ENCODE measurements at places on chromosomes 3 and 15. TPM values are rescaled to one million over a fixed set of nuclear protein-coding genes. Genes with fewer than 3 reads are reported as not detected.

DNA sequence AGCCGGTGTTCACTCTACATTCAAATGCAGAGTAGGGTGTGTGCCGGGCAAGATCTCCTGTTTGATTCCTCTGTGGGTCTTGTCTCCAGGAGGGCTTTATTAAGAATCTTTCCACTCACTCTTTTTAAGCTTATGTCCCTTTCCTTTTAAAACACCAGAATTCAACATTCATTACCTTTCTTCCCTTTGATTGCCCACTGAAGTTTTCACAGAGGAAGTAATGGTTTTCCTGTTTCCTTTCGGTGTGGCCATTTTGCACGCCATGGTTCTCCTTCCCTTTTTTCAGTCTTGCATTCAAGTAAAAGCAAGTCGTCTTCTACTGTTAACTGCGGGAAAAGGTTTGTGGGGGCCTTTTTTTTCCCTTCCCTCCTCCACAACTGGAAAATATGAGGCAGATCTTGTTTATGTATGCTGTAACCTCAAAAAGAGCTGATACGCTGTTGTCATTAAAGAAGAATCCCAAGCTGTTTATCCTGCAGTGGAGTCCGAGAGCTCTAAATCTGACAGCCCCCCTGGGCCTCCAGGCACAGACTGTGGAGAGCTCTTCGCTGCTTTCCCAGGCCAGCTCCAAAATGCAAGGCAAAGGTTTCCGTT, 40.5 kb downstream of the FILIP1L start:
- DNase-seq, result no peak

DNA sequence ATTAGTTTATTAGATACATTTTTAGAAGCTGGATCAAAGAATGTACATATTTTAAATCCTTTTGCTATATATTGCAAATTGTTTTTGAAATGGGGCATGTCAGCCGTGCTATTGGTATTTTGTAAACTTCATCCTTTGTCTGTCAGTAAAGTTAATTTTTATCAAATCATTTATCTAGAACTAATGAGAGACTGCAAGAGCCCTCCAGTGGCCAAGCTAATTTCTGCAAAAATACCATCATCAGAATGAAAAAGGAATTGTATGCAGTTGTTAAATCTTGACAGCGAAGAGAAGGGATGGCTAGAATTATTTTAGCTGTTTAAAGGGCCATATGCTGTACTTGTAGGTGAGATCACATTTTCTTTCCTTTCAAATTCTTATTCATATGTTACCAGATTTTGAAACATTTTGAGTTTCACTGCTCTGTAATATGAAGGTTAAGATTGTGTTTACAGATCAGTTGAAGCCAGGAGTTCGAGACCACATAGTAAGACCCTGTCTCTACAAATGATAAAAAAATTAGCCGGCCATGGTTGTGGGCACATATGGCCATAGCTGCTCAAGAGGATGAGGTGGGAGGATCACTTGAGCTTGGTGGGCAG, 8.1 kb upstream of the CLDN11 start:
- no peak for DNase-seq

The A4GNT gene
- total RNA-seq, result not detected

DNA sequence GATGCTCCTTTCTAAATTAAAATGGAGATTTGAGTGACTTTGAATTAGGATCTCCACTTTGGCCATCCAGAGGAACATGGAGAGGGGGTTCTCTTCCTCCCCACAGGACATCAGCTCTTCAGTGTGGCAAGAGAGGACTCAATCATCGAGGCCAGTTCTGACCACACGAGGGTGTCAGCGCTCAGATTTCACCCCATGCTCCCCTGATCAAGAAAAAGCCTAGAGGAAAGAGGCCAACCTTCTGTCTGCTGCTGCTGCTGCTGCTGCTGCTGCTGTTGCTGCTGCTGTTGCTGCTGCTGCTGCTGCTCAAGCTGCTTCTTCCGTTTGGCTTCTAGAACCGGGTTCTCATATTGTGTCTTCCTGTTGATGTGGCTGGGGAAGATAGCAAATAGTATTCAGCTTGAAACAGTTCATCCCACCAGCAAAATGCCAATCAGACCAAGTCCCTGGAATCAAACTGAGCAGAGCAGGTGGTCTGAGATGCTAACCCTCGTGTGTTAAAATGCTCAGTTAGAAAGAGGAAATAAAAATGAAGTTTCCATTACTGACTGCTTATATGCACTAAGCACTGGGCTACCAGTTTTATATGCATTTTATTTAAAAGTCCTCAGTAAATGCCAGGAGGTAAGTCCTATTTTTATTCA, 599.0 kb downstream of the MAGI1 start:
- DNase-seq, result peak; percentile 59

The PARL gene
- 42.2 TPM for total RNA-seq

- no peak for DNase-seq
These were observed 12.7 kb downstream of the CNTN3 start for GRCh38 chr3:74601793-74602192.

The UBE2Q2 gene
- total RNA-seq, result 35.8 TPM

DNA sequence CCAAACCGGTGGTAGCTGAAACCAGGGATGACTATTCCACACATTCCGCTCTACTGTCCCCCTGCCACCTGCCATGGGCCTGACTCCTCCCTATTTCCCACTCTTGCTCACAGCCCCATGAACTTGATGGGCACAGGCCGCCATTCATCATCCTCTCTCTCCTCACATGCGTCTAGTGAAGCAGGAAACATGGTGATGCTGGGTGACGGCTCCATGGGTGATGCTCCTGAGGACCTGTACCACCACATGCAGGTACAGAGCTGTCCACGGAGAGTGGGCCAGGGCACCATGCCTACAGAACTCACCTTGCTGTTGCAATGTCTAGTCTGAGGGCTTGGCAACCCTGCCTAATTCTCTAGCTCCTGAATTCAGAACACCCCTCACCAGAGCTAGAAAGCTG, 23.3 kb upstream of the MANF start:
- no peak for DNase-seq

- no peak for DNase-seq
These were observed 1016.0 kb downstream of the MCTP2 start for GRCh38 chr15:95247071-95247984.

- no peak for DNase-seq
These were observed 8.0 kb upstream of the SLC22A13 start for GRCh38 chr3:38257583-38257982.

Measured in thyroid gland (tissue), 4 donors.